ENCODE measurements at places on chromosomes 7 and 10.

DNA sequence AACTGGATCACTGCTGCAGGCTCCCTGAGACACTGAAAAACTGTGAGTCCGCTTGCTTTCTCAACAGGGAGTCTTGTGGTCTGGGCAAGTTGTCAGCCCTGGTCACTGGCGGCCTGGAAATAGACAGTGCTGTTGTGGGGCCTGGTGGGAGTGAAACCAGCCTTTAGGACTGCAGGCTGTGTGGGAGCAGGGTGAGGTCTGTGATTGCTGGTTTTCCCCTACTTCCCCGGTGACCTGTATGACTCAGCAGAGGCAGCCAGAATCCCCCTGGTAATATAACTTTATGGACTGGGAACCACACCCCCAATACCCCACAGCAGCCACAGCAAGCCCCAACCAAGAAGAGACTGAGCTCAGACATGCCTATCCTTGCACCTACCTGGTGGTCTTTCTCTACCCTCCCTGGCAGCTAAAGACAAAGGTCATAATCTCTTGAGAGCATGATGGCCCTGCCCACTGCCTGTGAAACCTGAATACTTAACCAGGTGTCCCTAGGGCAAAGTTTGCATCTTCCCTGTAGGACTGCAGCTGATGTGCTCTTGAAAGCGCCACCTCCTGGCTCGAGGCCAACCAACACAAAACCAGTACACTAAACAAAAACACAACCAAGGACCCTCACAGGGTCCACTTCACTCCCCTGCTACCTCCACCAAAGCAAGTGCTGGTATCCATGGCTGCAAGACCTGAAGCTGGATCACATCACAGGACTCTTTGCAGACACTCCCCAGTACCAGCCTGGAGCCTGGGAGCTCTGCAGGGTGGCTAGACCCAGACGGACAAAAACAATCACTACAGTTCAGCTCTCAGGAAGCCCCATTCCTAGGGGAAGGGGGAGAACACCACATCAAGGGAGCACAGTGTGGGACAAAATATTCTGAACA, 7.2 kb upstream of the ADAM22 start:
- DNase-seq, result no peak

DNA sequence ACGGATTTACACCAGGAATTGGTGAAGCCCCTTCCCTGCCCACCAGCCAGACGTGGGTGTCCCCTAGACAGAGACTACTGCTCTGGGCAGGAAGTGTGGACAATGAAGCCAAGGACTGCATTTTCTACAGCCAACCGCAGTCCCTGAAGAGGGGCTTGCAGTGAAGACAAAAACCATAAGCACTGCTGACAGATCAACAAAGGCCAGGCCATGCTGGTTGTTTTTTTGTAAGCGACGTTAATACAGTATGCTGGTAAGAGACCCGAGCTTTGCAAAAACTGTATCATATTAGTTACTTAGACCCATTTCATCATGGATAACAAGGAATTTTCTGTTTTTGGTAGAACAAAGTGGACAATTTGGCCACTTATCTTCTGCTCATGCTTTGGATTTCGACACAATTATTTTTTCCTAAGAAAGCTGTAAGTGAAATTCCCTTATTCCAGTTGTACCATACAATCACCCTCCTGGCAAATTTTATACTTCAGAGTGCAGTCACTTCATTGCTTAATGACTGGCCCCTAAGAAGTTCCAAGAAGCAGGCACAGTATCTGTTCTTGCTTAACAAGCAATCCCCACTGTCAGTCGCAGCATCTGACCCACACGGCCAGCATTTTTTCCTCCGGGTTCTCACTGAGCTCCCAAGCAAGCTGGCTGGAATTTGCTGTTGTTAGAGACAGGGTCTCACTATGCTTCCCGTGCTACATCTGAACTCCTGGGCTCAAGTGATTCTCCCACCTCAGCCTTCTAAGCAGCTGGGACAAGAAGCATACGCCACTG, 163.5 kb downstream of the PARD3 start:
- no peak for DNase-seq

DNA sequence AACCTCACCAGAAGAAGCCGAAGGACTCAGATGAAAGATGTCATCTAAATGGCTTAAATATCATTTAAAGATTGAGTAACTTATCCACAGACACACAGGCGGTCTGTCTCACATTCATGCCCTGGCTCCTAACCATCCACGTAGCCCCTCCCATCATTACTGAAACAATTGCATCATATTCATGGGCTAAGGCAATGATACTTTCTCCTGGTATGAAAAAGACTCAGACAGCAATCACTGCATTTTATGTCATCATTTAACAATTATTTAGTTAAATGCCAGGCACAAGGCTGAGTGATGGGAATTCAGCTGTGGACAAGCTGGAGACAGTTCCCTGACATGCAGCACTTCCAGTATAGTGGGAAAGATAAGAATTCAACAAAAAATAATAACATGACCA, 11.2 kb upstream of the TECTB start:
- DNase-seq, result no peak

DNA sequence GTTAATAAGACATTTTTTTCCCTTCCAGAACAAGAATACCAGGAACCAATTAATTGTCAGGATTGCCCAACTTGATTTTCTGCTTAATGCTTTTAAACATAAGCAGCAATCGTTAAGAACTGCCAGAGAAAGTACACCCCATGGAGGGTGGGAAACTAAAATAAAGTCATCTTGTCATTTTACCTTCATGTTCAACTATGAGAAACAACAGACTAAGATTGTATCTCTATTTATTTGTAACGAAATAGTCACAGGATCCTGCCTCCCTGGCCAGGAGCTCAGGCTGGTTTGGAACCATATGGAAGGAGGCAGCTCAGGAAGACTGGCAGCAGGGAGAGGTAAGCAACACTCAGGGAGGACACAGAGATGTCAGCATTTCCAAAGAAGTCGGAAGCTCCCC, 129.6 kb downstream of the TNS3 start:
- DNase-seq, result no peak

DNA sequence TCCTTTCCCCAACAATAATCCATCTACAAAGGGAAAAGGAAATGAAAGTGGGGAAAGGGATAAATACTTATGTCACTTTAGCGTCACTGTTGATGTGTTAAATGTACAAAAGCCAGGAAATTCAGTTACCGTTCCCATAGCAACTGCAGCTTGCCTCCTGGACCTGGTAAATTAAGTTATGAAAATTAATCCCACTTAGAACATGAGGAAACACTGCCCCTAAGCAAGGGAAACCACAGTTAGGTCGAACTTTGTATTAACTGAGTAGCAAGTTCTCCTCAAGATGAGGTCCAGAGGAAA, 338.2 kb upstream of the AOAH start:
- DNase-seq, result no peak

- no peak for DNase-seq
These were observed 118.0 kb upstream of the KMT2C start for GRCh38 chr7:152553671-152554317.

- DNase-seq, result no peak
These were observed 269.2 kb downstream of the ZWINT start for GRCh38 chr10:56091872-56092271.

- DNase-seq, result no peak
These were observed 46.9 kb upstream of the KDM7A start for GRCh38 chr7:140223515-140224221.

- no peak for DNase-seq
These were observed 179.7 kb downstream of the GLI3 start for GRCh38 chr7:42057331-42057730.

- DNase-seq, result no peak
These were observed 3.9 kb downstream of the RASGEF1A start for GRCh38 chr10:43262902-43263466.

GRCh38 chr7:107579554-107579884, 527 bp upstream of the BCAP29 start:
- DNase-seq, result no peak

- no peak for DNase-seq
These were observed 183.5 kb downstream of the CREB5 start for GRCh38 chr7:28595801-28596200.

DNA sequence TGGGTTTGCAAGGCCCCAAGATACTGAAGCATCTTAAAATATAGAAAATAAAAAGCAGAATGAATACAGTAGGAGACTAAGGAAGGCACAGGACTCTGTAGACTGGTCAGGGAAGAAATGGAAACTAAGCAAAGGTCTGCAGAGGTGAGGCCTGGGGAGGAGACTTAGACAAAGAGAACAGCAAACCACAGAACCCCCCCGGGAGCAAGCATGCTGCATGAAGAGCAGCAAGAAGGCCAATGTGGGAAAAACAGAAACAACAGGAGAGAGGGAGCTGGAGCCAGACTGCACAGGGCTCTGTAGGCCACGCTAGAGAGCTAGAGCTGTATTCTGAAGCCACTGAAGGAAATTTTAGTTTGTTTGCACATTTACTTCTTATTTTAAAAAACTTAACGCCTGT, 45.7 kb upstream of the ARID5B start:
- DNase-seq, result no peak

- no peak for DNase-seq
These were observed 315.9 kb upstream of the ETV1 start for GRCh38 chr7:14305233-14305866.

- DNase-seq, result no peak
These were observed 31.1 kb downstream of the SCART1 start for GRCh38 chr10:133484818-133485217.

GRCh38 chr7:142750321-142750938, 1.2 kb downstream of the PRSS1 start:
- DNase-seq, result no peak

GRCh38 chr7:101507791-101508252, 121.3 kb downstream of the MYL10 start:
- no peak for DNase-seq

DNA sequence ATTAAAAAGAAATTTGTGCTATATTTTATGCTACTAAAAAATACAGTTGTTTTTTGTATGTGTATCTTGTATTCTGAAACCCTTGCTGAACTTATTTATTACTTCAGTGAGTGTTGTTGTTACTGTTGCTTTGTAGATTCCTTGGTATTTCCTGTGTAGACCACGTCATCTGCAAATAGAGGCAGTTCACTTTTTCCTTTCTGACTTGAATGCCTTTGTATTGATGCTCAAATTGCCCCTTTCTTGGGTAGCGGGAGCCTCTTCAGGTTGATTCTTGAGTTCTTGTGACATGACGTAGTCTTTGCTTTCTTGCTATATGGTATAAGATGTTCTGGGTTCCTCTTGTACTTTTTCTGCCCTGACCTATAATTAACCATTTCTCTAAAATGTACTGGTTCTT, 504.1 kb downstream of the SDK1 start:
- no peak for DNase-seq

- no peak for DNase-seq
These were observed 121.7 kb upstream of the RSU1 start for GRCh38 chr10:16938952-16939351.

DNA sequence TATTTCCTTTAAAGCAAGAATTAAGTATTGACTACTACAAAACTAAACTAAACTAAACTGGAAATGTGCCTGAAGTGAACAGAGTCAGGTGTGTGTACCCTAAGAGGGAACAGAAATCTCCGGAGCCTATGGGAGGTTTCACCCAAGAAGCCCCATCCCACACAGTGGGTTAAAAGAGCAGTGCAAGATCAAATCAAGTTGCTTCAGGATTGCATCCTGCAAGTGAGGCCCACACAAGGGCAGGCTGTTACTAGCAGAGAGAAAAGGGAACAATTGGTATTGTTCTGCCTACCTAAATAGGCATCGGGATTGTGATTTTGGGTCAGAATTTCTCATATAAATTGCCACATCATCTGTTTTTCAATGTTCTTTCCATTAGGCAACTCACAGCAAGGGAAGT, 113.3 kb upstream of the CDC14C start:
- DNase-seq, result no peak

- DNase-seq, result no peak
These were observed 211.1 kb upstream of the LRRTM3 start for GRCh38 chr10:66714741-66715140.

DNA sequence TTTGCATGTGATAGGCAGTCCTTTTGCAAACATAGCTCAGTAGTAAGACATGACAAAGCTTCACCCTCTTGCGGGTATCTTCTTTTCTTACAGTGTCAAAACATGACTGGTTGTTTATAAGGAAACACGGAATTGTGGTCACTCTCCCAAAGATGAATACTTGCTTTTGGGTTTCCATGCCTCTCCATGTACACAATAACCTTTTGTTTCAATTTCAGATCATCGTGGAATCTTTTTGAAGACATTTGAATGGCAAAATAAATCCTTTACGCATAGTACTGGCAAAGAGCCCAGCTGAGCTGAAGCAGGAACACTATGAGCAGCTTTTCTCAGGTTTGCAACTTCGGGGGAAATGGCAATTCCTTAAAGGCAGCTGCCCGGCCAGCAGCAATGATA, 156.8 kb upstream of the FRMD4A start:
- no peak for DNase-seq

DNA sequence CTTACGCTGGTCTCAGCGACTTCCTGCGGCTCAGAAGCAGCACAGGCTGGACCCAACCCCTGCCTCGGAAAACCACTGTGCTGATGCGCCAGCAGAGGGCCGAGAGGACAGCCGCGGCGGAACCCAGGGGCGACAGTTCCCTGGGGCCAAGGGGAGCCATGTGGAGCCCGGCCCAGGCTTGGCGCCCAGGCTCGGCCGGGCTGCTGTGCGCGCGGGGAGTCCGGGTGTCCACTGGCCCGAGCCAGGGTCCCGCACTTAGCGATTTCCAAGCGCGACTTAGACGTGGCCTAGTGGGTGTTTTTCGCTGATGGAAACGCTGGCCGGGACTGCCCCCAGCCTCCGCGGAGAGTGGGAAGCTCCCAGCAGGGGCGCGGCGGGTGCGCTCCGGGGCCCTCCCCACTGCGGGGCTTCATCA, 18.6 kb upstream of the ZNF32 start:
- DNase-seq, result no peak

GRCh38 chr10:785089-785860, 95.8 kb upstream of the DIP2C start:
- no peak for DNase-seq

- DNase-seq, result no peak
These were observed 11.8 kb downstream of the OSBPL3 start for GRCh38 chr7:24968165-24968564.

DNA sequence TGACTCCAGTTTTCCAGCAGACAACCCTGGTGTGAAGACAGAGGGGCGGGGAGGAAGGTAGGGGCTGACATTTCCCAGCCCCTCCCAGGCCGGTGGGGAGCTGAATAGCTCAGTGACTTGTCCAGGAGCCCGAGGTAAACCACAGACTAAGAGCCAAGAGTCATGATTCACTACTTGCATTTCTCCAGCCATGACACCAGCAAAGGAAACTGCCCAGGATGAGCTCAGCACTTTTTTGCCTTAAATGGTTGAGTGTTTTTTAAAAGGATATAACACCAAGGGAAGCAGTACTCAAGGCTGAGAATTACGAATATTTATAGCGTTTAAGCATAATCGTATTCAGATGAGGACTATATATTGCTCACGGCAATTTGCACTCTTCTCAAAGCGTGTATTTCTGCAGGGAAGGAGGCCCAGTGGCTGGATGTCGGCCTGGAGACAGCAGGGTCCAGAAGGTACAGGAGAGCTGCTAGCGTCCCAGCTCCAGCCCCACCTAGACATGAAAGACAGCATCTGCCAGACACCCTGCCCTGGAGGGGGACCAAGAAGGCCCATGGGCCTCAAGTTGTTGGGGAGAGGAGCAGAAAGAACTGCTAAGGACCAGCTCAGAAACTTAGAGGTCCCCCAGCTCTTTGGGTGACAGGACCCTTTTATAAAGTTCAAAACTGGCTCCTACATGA, 141.4 kb downstream of the GRID1 start:
- no peak for DNase-seq

All from stimulated activated CD8-positive, alpha-beta memory T cell treated with anti-CD3 and anti-CD28 coated beads, Interleukin-15, amount 100 ng/mL, for 4 hours (primary cell).